ENCODE measurements at places on chromosomes 1 and 21. TPM values are rescaled to one million over a fixed set of nuclear protein-coding genes. Genes with fewer than 3 reads are reported as not detected.
A peak's percentile ranks its signal among the peaks of the same experiment; 100 is the strongest.

Gene APOBEC4
- not detected for total RNA-seq

Gene UBL4B
- not detected for total RNA-seq

Gene GPR161
- 17.3 TPM for total RNA-seq

Gene TP73
- 2.9 TPM for total RNA-seq

GRCh38 chr1:78156805-78157521 lies 111.2 kb downstream of the GIPC2 start:
- no peak for DNase-seq

GRCh38 chr1:85584923-85585322 lies 4.4 kb downstream of the CCN1 start:
- DNase-seq: peak; percentile 30

GRCh38 chr1:31062867-31063380 lies 2.6 kb downstream of the PUM1 start:
- DNase-seq: no peak

DNA sequence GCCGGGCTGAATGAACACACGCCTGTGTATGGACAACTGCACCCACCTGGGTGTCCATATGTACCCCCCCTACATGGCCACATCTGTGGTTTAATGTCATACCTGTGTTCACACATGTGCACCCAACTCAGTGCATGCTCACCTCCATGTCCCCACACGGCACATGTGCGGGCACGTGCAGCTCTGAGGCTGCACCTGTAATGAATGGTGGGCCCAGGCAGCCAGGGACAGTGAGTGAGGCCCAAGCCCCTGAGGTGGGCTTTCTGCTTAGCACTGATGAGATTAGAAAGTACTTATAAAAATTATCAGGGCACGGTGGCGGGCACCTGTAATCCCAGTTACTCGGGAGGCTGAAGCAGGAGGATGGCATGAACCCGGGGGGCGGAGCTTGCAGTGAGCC lies 42.5 kb upstream of the CSF3R start:
- no peak for DNase-seq

DNA sequence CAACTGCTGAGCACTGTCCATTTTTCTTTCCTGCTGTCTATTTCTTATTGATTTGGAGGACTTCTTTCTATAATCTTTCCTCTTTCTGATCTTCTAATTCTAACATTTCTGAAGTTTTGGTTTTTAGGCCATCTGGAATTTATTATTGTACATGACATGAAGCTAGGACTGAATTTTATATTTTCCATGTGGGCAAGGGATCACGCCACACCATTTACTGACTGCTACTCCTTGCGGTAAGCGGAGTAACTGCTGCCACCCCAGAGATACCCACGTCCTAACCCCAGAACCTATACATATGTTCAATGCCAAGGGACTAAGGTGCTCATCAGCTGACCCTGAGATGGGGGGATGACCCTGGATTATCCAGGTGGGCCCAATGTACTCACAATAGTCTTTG lies 70.6 kb downstream of the NPHP4 start:
- no peak for DNase-seq

DNA sequence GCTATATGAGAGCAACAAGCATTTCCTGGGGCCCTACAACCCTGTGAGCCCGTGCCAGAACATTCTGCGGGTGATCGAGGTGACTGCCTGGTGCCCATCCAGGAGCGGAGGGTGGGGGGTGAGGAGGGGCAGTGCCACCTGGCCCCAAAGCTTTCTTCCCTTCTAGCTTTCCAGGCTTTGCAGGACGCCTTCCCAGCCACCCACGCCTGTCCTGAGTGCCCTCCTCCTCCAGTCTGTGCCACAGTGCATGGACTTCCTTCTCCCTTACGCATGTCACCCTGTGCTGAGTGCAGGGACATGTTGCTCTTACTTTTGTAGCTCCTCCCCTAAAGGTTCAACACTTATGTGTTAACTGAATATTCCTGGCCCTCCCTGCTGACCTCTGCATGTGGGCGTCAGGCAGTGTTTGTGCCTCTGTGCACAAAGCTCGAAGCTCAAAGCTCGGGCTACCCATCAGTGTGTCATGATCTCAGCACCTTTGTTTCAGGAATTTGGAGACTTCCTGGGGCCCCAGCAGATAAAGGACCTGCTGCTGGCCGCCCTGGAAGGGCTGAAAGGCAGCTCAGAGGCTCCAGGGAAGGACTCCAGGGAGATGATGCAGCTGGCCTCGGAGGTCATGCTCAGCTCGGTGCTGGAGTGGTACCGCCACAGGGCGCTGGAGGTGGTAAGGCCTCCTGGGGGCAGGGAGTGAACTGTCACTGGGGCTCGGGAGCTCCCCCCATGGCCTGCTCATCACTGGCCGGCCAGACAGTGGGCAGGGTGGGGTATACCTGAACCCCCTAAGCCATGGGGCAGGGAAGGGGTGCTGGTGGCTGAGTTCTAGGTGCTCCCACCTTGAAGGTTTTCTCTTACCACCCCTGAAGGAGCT lies 36.7 kb upstream of the TTC4 start:
- DNase-seq: no peak

Measured in H1 (cell line).